ENCODE measurements at places on chromosomes 11 and 22. TPM values are rescaled to one million over a fixed set of nuclear protein-coding genes. Genes with fewer than 3 reads are reported as not detected.

DNA sequence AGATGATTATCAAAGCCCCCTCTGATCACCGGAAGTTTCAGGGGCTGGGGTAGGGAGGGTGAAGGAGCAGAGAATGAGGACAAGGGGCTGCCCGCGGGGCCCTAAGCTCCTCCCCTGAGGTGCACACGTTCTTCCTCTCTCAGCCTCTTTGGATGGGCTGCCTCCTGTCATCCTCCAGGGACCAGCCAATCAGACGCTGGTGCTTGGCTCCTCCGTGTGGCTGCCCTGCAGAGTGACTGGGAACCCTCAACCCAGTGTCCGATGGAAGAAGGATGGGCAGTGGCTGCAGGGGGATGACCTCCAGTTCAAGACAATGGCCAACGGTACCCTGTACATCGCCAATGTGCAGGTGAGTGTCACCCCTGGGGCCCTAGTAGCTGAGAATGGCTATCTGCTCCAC lies 7.5 kb downstream of the ROBO3 start:
- peak; percentile 80 for DNase-seq

GRCh38 chr11:76653012-76653673 lies 17.4 kb downstream of the LRRC32 start:
- no peak for DNase-seq

The SERHL2 gene
- total RNA-seq: 7.5 TPM

GRCh38 chr11:118885831-118886565 lies 2.3 kb downstream of the CXCR5 start:
- DNase-seq: peak; percentile 25

The MMP13 gene
- total RNA-seq: not detected

DNA sequence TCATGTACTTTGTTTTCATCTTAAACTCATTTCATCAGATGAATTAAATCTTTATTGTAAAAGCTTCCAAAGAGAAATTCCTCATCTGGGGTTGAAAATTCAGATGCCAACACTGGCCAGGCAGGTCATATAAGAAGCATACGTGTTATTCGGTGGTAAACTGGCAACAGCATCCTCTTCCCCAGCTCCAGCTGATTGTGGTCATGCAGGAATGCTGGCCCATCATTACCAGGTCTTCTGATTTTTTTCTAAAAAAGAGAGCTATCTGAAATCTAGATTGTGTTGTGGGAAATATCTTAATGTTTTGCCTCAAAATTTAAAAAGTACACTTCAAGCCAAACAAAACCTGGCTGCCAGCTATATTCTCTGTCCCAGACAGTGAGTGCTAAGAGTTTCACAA lies 53.6 kb downstream of the ARFGAP2 start:
- no peak for DNase-seq

DNA sequence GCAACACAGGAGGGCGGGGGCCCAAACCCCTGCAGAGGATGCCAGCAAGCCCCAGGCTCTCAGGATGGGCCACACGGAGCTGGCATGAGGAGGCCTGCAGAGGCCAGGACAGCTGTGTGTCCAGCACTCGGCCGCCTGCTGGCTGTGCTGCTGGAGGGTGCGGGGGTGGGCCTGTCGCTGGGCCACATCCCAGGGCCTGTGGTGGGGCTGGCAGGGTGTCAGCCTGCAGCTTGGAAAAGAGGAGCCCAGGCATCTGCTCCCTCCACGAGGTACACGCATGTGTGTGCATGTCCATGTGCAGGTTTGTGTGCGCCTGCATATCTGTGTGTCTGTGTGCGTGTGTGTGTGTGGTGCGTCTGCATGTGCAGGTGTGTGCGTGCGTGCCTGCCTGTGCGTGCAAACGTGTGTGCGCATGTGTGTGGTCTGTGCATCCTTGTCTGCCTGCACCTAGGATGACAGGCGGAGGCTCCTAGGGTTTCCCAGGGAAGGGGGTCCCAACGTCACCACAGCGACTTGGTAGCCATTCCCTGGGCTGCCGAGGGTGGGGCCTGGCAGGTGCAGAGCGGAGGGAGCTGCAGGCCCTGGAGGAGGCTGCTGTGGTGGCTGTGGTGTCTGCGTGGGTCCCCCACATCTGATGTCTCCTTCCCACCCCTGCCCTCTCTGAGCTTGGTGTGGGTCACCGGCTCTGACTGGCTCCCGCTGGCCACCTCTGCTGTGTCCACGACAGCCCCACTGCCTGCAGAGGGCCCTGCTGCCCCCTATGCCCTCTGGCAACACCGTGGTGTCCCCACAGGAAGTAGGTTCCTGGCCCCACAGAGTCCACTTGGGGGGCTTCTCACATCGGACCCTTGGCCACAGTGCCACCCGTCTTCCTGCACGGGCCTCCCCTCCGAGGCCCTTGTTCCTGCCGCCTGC lies 17.1 kb downstream of the BRSK2 start:
- DNase-seq: no peak

- DNase-seq: no peak
Measured at GRCh38 chr11:92929653-92930052, 39.8 kb upstream of the MTNR1B start.

DNA sequence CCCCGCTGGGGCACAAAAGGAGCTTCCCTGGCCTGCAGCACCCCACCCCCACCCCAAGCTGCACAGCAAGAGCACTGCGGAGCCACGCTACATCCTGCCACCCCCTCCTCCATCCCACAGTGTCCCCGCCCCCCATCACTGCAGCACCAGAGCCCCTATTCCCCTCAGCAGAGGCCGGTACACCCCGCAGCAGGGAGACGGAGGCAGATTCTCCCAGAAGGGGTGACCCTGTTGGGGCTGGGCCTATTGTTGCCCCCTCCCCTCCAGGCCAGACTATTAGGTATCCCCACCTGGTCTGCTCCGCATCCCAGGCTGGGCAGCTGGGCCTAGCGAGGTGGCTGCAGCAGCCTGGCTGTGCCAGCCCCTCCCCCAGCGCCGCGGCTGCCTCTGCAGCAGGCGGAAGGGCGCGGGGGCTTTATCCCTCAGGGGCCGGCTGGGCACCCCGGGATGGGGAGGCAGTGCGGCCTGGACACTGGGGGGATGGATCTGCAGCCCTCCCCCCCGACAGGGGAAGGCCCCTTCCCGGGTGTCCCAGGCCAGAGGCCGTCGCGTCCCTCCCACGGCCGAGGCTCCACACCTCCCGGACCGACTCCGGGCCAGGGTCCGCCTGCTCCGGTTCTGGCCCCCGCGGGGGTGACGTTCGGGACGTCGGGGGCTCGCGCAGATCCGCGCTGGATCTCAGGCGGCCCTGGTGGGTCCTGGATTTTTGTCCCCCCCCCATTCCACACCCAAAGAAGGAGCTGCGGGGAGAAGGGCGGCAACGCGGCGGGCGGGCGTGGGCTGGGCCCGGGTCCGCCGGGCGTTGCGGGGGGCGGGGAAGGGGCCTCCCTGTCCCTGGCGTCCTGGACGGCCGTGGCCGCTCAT lies 943 bp downstream of the DUSP8 start:
- peak; percentile 88 for DNase-seq

GRCh38 chr11:65539744-65540289 lies 14.9 kb downstream of the SCYL1 start:
- peak; percentile 98 for DNase-seq

DNA sequence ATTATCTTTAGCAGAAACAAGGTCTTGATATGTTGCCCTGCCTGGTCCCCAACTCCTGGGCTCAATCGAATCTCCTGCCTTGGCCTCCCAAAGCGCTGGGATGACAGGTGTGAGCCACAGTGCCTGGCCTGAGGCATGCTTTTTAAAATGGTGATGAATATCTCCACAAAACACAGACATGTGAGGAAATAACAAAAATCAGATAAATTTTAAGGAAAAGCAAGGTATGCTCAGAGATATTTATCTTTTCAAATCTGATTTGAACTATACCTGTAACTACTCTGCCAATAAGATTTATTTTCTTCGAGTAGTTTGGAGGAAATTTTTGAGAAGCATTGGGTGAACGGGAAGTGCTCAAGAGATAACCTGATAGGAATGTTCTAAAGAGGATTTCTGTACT lies 35.9 kb upstream of the MMP20 start:
- DNase-seq: no peak

- no peak for DNase-seq
Measured at GRCh38 chr11:60754887-60755286, 1.8 kb upstream of the MS4A15 start.

The MAJIN gene
- 0.97 TPM for total RNA-seq

The RAB36 gene
- total RNA-seq: 1.7 TPM

Measured in H7 (cell line).